AG10803 (cell line): ENCODE measurements at places on chromosomes 6 and 20.
A peak's percentile ranks its signal among the peaks of the same experiment; 100 is the strongest.

GRCh38 chr6:56148488-56149186 is 98.7 kb downstream of the COL21A1 start:
- peak; percentile 11 for DNase-seq

DNA sequence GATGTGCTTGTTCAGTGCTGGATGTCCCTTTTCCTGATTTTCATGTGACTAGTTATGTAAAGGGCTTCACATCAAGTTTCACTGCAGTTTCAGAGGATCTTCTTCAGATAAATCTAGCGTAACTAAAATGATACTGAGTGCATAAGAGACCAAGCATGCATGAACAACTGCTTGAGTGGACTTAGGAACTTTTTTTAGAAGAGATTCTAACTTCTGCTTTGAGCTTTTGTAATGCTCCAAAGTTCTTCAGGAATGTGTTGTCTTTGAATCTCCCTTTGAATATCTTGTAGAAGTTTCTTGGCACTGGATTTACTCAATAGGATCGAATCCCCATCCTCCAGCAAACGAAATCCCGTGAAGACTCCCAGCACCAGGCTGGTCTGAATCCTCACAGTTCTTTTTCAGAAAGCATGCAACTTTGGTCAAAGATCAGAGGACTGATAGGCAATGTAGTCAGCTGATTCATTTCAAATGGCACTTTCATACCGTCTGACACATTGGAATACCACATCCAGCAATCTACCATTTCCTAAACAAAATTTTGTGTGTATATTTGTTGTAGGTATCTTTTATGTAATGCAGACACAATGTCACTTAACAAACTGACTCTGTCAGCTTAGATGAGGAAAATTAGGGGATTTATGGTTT is 33.2 kb downstream of the ENPP1 start:
- DNase-seq = no peak

DNA sequence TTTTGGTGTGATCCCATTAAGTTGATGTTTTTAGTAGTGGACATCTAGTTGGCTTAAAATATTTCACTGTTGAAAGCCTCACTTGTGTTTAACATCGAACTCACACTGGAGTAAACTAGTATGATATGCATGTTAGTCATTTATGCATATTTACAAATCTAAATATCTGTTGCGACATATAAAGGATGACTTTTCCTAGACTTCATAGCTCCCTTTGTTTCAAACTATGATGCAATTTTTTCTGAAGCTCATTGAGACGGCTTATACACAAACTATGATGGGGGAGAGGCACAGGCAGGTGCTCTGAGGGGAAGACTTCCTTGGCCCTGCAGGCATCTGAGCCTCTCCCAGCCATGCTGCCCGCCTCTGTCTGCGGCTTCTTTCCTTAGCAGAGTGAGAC is 11.8 kb upstream of the FOXC1 start:
- DNase-seq = peak; percentile 67

DNA sequence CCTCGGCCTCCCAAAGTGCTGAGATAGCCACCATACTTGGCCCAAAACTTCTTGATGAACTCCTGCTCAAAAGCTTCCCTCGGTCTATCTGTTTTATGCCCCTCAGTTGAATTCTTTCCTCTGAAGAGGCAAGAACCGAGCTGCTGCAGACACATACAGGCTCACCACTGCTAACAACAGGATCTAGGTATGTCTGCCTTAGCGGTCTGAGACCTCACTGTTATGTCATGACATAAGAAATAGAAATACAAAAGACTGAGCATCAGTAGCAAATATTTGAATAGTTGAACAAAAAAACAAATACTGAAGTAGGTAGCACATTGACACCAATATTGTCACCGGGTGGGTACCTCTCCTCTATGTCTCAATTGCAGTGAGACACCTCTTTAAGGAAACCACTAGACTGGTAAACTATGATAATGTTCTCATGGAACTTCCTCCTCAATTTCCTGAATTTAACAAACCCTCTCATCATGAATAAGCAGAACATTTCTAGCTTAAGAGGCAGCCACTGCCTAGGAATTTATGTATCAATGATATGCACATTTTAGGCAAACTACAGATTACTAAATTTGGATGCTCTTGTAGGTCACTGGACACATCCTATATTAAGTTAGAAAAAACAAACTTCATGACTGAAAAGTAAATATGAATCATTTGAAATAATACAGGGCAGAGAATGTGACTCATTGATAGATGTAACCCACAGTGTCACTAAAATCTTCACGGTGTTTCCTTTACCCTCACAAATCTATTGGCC is 9.4 kb upstream of the STXBP5 start:
- peak; percentile 17 for DNase-seq

DNA sequence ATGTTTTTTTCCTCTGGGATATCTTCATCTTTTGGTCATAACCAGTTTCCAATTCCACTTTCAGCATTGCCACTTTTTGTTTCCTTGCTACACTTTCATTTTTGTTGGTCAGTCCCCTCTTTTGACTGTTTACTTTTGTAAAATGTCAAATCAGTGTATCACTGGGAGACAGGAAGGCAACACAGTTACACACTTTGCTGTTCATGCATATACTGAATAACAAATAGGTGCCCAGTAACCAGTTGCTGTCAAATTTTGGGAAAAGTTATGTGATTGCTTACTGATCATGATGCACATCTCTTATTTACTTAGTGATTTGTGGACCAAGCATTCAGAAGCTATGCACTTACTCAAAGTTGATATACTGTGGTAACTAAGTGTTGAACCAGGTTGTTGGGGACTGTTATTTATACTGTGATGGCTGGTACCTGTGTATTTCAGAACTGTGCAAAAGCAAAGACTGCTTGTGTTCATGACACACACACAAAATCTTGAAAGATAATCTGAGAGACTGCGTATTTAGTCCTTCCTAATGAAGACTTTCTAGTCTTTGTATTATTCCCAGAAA is 41.0 kb downstream of the ZNF292 start:
- no peak for DNase-seq

DNA sequence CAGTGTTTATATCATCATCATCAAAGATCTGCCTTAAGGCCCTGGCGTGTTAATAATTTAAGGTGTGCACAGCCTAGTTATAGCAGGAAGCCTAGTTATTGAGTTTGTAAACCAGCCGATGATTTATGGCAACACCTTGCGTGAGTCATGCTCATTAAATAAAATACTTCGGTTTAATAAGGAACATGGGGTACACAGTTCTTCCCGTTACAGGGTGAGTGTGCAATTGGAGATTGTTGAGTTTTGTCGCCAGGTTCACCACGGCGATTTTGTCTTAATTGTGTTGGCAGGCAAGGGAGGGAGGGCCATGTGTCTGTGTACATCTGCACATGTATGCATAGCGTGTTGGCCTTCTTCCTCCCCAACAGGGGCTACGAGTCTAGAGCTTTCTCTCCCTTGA is 104.0 kb downstream of the TFAP2A start:
- DNase-seq = no peak

- DNase-seq = no peak
Measured at GRCh38 chr6:52422156-52422555, 2.0 kb downstream of the EFHC1 start.

DNA sequence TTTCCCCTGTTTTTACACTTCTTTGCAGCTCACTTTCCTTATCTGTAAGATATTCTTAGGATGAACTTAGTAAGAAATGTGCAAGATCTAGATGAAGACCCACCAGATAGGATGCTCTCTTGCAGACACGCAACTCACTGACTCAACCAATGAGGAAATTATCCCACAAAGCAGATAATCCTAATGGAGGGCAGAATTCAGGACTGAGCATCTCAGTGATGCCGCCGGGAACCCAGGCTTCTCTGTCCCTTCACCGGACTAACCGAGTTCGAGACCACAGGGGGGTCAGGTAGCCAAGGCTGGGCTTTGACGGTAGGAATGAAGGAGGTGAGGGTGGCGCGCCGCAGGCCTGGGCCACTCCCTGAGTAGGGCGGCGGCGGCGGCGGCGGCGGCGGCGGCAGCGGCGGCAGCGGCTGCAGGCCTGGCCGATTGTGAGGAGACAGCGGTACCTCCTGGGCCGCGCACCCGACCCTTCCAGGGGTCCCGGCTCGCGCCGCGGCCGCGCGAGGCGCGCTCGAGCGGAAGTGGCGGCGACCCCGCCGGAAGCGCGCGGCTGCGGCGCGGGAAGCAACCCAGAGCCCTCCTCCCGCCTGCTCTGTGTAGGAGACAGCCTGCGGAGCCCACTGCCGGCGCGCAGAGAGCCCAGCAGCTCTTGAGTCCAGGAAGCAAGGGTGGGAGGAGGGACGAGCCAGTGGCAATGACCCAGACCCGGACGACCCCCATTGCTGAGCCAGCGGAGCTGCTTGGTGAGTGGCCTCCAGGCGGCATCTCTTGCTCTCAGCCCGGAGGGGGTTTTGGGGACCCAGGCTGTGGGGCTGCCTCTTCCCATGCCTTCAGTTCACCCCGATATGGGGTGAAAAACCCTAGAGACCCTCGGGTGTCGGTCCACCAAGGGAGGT is at the start of gene KHDC1:
TSS of gene KHDC1 (minus strand) at position 526 of the 899 bp plus-strand sequence. CDS start 20,679 bp downstream, outside the sequence.
- peak; percentile 53 for DNase-seq

GRCh38 chr20:53162251-53162835 is 190.2 kb downstream of the TSHZ2 start:
- DNase-seq = peak; percentile 60

GRCh38 chr6:156645097-156645496 is 132.1 kb upstream of the ARID1B start:
- DNase-seq = peak; percentile 34

GRCh38 chr6:155340464-155341129 is 26.3 kb upstream of the TFB1M start:
- DNase-seq = peak; percentile 63

DNA sequence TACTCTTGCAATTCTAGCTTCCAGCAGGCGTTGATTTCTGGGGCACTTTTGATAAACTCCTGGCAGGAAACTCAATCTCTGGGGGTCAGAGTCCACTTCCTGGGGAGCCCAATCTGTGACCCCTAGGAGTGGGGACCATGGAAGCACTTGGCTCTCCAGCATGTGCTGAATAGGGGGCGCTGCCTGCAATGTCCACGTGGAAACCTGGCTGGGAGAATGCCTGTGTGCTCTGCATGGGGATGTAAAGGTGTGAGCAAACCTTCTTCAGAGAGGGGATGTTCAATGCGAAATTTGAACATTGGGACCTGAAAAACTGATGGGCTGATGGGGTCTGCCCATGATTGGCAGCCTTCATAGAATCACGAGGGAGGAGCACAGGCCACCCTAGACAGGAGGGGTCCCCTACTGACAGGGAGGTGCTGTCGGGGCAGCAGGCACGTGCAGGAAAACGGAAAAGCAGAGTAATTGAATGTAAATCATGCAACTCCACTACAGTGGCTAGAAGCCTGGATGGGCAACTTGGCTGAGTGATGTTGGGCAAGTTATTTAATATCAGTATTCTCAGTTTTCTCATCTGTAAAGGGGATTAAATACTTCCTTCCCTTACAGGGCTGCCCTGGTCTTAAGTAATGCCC is 47.8 kb downstream of the CEP43 start:
- no peak for DNase-seq

DNA sequence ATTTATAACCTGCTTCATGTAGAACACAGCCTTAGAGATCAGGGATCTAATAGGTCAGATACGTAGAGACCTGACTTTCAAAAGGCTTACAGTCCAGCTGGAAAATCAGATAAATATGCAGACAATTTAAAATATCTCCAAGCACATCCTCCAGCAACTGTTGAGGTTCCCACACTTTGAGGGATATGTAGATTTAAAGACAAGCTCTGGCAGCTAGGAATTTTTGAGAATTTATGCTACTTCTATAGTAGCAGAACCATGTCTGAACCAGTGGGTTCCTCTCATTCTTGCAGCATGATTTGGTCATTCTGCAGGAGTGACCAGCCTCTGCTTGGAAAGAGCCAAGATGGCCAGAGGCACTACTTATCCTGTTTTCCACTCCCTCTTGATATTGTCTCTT is 60.5 kb downstream of the CYB5R4 start:
- peak; percentile 83 for DNase-seq

DNA sequence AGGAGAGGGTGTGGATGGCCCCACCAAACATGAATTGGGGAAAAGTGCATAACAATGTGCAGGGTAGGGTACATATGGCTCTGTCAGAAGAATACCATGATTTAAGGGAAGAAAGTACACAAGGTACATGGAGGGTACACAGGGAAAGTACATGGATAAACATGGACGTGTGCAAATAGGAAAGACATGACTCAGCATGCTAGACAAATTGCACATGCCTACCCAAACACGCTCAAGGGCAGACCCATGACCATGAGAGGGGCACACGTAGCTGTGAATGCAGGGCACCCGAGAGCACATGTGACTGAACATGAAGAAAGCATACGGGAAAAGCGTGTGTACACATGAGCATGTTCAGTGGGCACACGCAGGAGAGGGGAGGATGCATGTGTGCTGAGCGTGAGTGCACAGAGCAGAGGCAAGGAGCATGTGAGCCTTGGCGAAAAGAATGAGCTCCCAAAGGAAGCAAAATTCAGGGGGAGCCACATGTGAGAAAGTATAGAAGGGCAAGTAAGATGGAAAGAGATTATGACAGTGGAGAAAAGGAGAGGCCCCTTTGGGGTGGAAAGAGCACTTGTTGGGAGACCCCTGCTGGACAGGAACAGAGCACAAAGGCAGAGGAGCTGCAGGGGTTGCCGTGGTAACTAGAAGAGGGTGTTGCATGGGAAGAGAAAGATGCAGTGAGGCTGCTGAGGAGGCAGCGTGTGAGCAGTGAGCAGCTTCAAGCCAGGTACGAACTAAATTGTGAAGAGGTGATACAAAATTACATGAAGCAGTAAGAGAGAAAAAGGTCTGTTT is 17.8 kb downstream of the OR2H2 start:
- DNase-seq = no peak

DNA sequence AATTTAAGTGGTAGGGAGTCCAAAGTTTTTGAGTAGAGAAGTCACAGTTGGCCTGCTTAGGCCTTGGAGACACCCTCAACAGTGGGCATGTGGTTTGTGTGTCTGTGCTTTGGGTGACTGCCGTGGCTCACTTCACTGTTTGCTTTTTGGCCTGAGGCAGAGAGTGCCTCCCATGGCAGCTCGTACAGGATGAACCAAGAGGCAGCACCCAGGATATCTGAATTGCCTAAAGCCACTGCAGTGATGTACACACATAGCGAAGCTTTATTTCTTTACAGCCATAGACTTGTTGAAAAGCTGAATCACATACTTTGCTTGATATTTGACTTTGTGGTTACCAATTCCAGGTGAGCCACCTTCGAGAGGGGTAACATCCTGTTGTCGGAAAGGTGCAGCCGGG is 21.6 kb downstream of the RREB1 start:
- DNase-seq = no peak

DNA sequence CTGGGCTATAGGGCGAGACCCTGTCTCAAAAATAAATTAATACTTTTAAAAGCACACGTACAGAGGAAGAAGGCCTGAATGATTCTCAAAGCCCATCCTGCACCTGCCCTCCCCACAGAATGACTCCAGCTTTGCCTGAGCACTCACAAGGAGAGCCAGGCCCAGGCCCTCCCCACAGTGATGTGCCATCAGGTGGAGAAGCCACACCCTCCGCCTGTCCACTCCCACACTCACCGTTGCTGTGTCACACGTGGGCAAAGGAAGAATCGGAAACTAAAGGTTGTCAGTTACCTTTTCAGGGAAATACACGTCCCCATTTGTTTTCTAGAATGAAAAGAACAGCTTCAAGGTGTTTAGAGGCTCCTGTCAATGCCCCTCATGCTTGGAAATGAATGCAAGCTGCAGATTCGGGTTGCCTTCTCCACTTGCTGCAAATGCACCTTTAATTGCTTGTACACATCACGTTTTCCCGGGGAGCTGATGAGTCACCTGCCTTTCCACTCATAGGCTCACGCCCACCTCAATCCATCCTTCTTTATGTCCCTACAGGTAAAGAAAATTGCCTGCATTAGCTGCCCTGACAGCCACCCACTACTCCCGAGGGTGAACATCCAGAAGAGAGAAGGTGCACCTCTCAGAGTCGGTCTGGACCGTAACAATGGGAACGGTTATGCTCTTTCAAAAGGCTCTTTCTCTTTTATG is 45.5 kb upstream of the AFDN start:
- no peak for DNase-seq

- no peak for DNase-seq
Measured at GRCh38 chr6:157407646-157408045, 26.7 kb downstream of the ZDHHC14 start.
